HCT116 (cell line): ENCODE measurements at places on chromosomes 5 and 9. TPM values are rescaled to one million over a fixed set of nuclear protein-coding genes. Genes with fewer than 3 reads are reported as not detected.

GRCh38 chr9:101458963-101459631 lies 23.5 kb upstream of the ALDOB start:
- peak; percentile 79 for DNase-seq

GRCh38 chr5:150203832-150204589 lies 14.1 kb downstream of the SLC6A7 start:
- DNase-seq: no peak

DNA sequence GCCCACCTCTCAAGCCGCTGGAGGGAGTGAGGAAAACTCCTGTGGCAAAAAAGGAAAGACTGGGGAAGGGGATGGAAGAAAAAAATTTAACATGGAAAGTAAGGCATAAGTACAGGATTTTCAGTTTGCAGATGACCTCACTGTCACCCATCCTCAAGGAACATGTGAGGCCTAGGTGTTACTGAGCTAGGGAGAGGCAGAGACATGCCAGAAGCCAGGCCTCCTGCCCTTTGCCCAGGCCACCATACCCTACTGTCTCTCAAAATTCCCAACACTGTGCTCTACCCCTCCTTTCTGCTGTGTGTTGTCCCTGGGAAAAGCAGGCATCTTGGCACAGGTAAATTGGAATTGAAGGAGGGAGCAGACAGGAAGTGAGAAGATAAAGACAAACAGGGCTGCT lies 4.4 kb upstream of the MGAT1 start:
- DNase-seq: no peak

- DNase-seq: no peak
Observed at GRCh38 chr9:18467696-18468095, 6.3 kb upstream of the ADAMTSL1 start.

GRCh38 chr9:137140151-137141012 lies 1.4 kb downstream of the GRIN1 start:
- no peak for DNase-seq

GRCh38 chr9:35814841-35815543 lies at the start of gene HINT2:
Gene HINT2 (minus strand): TSS chr9:35815042. CDS start chr9:35814979, 63 bp downstream.
- DNase-seq: peak; percentile 98

GRCh38 chr9:122822056-122822455 lies 6.3 kb downstream of the PDCL start:
- DNase-seq: no peak

- no peak for DNase-seq
Observed at GRCh38 chr5:115241881-115242642, 20.6 kb downstream of the PGGT1B start.

DNA sequence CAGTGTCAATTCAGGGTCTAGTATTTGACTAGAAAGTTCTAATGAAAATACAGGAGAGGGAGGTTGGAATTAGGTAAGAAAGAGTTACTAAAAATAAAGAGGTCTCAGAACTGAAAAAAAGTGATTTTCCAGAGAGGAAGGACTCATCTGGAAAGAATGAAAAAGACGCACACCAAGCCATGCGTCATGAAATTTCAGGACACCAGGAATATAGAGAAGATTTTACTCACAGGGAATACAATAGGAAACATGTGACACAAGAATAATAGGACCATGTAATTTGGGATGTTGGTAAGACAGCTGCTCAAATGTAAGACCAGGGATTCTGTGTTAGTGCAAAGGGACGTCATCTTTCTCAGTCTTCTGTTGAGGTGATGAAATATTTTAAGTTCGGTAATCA lies 224.7 kb downstream of the GDNF start:
- DNase-seq: no peak

GRCh38 chr5:83374547-83374946 lies 97.0 kb upstream of the VCAN start:
- no peak for DNase-seq

SVEP1 gene
- total RNA-seq: 0.15 TPM

GRCh38 chr5:168798065-168799023 lies 219.2 kb upstream of the PANK3 start:
- no peak for DNase-seq

GRCh38 chr5:143752165-143752850 lies 59.7 kb upstream of the HMHB1 start:
- DNase-seq: no peak

SOWAHA gene
- 0.39 TPM for total RNA-seq

- DNase-seq: no peak
Observed at GRCh38 chr5:176436656-176437055, 11.5 kb upstream of the FAF2 start.

DRD1 gene
- 0.54 TPM for total RNA-seq
